Stimulated activated naive CD8-positive, alpha-beta T cell treated with anti-CD3 and anti-CD28 coated beads, Interleukin-15, Interleukin-2, amounts not matched to agents 100 U/mL and 50 U/mL, for 24 hours (primary cell): ENCODE measurements at places on chromosomes 12 and 14.

- DNase-seq = no peak
Observed at GRCh38 chr12:105464406-105464805, 133.9 kb downstream of the C12orf75 start.

- no peak for DNase-seq
Observed at GRCh38 chr12:93056971-93057535, 128.0 kb upstream of the EEA1 start.

GRCh38 chr12:57460468-57460784 lies 841 bp downstream of the GLI1 start:
- DNase-seq = peak; percentile 30

DNA sequence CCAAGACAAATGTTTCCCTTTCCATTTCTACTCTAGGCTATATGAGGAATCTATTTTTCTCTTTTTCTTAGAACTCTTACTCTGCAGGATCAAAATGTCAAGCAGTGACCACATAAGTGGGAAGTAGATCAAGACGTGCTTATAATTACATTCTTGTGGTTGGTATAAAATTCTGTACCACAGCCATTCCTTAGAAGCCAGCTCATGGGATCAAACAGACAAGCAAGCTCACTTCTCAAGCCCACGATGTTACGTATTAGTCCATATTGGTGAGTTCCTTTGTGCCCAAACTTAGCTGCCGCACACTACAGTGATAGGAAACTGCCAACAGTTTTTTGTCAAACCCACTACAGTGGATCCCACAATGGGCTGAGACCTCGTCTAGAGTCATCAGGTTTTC lies 53.4 kb downstream of the IFNG start:
- no peak for DNase-seq

GRCh38 chr12:62631471-62632410 lies 165.1 kb downstream of the MON2 start:
- peak; percentile 23 for DNase-seq

DNA sequence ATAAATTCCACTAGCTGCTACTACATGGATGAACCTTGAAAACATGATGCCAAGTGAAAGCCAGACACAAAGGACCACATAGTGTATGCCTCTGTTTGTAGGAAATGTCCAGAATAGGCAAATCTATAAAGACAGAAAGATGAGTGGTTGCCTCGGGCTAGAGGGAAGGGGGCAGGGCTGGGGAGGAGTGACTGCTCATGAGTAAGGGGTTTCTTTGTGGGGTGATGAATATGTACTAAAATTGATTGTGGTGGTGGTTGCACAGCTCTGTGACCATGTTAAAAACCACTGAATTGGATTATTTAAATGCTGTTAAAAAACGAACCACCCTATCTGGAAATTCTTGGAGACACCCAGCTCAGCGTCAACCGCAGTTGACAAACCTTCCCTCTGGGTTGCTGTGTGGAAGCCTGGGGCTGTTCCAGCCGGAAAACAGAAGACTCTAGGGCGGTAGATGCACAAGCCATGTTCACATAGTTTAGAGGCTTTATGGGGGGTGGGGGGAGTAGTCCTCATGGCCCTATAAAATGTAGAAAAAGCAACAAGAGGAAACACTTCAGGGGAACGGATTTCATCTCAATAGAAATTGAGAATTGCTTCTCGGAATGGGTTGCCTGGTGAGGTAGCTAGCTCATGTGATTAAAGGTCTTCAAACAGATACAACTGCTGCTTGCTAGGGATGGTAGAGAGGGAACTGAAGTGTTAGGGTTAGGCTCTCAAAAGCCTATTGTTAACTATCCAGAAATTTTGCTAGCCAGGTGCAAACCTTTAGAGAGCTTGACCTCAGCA lies 29.4 kb downstream of the RIN3 start:
- no peak for DNase-seq

DNA sequence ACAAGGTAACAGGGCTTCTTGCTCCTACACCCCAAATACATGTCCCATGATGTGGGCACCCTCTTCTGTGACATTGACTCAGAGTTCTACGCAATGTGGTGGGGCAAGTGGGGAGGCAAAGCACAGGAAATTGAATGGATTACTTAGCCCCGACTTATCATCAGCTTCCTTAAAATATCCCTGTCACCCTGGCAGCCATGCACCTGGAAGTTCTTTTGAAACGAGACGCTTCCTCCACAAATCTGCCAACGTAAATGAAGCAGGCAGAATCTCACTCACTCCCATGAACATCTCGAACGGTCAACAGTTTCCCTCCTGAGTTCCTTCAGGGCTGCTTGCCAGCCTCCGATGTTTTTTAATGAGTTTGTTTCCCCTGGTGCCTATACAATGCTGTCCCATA lies 33.5 kb downstream of the RNFT2 start:
- DNase-seq = no peak

- DNase-seq = no peak
Observed at GRCh38 chr12:118330421-118331018, 42.2 kb downstream of the TAOK3 start.
